ENCODE measurements at places on chromosomes 13 and 19. TPM values are rescaled to one million over a fixed set of nuclear protein-coding genes. Genes with fewer than 3 reads are reported as not detected.

DNA sequence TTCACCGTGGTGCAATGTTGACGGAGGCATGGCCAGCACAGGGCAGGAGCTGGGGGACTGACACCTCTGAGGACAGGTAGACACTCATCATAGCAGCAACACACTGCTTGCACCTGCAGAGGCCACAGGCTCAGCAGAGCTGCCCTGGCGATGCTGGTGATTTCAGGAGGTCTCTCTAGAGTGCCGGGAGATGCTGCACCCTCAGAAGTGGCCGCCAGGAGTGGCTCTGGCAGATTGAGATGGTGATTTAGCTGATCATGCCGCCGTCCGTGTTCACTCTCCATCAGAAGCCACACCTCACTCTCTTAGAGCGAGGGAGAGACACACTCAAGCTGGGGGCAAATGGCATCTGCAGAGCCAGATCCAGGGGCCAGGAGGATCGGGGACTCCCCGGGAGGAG is 244.6 kb upstream of the SGCG start:
- DNase-seq, result no peak

GRCh38 chr13:26036383-26036782 is 15.4 kb downstream of the SHISA2 start:
- no peak for DNase-seq

DNA sequence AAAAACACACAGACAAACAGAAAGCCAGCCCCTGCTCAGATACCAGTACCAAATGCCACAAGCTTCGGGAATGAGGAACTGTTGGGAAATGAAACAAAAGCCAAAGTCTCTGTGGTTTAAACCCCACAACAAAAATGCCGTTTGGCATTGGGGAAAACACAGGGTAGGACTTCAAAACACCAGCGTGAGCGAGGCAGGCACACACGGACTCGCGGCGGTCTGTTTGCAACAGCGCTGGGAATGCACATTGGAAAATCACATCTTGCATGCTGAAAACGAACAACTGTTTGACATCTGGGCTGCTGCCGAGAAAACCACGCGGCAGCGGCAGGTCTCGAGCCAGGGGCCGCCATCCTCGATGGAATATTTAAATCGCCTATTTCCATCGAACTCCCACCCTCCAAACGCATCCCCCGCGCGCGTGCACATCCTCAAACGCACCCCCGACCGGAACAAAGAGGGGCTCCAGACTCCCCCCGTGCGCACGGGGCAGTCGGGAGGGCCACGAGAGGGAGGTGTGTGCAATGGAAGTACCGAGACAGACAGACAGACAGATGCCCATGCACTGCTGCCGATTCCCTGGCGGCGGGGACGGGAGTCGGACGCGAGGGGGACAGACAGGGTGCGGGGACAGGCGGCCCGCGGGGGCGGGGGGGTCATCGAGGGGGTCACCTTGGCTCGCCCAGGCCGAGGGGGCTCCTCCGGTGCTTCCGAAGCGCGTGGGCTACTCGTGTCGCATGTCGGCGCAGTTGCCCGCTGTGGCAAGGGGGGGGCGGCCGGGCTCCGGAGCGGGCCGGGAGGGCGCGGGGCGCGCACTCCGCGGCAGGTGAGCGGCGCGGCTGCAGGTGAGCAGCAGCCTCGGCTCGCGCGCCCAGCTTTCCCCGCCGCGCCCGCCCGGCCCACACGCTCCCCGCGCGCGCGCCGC is at the start of gene GPR12:
Gene GPR12 (minus strand): TSS at position 880 of the 925 bp plus-strand sequence. CDS start 959 bp downstream, outside the sequence.
- DNase-seq, result no peak

RXFP2 gene
- 8.2 TPM for total RNA-seq

GRCh38 chr13:33228648-33229445 is 56.7 kb downstream of the STARD13 start:
- DNase-seq, result no peak

B3GNT8 gene
- 14.1 TPM for total RNA-seq

MATK gene
- total RNA-seq, result 1.5 TPM

FPR1 gene
- total RNA-seq, result 58.2 TPM
